Fibroblast of skin of left biceps (primary cell): ENCODE measurements at places on chromosomes 4 and X.

DNA sequence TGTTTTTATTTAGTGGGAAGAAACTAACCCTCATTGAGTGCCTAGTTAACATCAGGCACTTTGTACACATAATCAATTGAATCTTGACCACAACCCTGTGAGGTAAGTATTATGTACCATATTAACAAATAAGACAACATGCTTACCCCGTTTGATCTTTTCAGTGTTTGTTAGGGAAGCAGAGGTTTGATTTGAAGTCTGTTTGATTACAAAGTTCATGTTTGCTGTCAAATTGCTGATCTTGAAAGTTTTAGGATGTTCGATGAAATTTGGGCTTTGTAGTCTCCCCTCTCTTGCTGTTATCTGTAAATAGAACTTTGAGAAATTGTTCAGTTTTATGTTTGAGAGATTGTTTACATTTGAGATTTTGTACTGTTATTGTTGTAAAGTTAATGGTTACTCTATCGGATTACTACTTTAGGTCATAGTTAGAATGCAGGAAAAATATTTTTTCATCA lies 13.4 kb upstream of the ADH4 start:
- no peak for DNase-seq

GRCh38 chr4:306551-306961 lies 1.3 kb upstream of the ZNF732 start:
- DNase-seq, result no peak

- no peak for DNase-seq
Observed at GRCh38 chr4:3418029-3418762, 23.6 kb upstream of the HGFAC start.

DNA sequence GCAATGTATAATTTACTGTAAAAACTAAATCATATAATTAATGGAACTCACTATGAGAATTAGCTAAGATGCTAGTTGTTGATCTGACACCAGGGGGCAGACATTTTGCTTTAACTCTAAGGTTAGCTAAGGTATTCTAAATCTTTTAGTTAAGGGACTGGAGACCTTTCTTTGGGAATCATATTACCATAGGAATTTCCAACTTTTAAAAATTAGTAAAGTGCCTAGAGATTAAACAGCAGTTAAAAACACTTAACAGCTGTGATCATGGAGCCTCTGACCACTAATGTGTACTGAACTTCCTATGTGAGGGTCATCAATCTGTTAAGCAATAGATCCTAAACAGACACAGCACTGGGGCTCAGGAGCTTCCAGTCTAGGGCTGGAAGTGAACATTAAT lies 226.6 kb downstream of the NSUN7 start:
- peak; percentile 41 for DNase-seq
